ENCODE measurements at places on chromosomes 4 and X.

DNA sequence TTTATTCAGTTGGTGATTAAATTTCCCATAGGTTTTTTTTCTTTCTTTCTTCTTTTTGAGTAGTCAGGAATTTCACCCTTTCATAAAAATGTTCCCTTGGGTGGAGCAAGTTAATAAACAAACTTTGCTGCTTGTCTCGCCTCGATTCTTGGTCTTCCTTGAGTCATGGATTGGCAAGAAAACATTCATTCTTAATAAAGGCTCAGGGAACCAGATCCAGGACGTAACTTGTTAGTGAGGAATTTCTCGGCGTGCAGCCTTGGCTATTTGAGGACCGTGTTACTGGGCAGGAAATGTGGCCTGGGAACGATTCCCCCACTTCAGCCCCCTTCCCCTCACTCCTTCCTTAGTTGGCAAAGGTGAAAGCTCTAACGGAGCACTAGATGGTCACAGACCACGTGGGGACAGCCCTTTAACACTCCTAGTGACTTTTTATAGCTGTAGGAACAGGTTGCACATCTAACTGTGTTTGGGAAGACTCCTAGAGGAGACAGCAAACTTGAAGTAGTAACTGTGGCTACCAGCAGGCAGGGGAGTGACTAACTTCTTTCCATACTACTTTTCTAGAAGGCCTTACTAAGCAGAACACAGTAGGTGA, 106.8 kb downstream of the UCHL1 start:
- DNase-seq: no peak

DNA sequence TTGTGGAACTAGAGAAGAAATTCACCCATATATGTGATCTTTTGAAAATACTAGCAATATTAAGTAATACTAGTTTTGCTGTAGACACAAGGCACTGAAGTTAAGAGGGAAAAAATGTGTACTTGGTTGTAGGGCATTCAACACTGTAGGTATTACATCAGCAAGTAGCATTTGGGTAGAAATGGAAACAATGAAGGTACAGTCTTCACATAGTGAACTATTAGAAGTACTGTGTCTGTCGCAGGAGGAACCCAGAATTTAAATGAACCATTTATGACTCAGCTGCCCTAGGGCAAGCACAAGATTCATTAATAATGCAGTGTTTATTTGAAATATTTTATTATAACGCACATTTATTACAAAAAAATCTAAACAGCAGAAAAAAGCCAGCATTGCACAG, 572.7 kb upstream of the TENM3 start:
- no peak for DNase-seq

DNA sequence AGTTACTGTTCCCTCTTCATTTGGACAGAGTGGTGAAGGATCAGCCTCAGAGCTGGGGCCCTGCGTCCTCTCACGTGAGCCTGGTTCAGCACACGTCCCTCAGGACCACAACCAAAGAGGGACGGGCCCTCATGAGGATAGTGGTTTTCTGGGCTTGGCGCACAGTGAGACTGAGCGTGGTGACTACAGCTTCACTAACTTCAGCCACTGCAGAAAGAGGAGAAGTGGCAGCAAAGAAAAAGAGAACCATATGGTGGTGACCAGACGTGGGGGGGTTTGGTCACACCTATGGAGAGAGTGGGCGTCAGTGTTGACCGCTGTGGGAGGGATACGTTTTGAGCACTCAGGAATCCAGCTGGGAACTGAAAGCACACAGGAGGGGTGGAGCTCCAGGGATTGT, 21.8 kb upstream of the TNIP3 start:
- DNase-seq: no peak

- DNase-seq: no peak
Observed at GRCh38 chr4:6662591-6662990, 22.1 kb downstream of the MRFAP1 start.
